ENCODE measurements at places on chromosomes 11 and 22.

- no peak for DNase-seq
These were observed 13.3 kb downstream of the LDHAL6A start for GRCh38 chr11:18468961-18469360.

GRCh38 chr11:16841984-16842383 lies 103.5 kb downstream of the C11orf58 start:
- no peak for DNase-seq

GRCh38 chr11:22192642-22193347 lies at the start of gene ANO5:
TSS of gene ANO5 (plus strand) at chr11:22193085. CDS start at chr11:22193493, 408 bp downstream.
- DNase-seq = peak; percentile 27

- DNase-seq = no peak
These were observed 5.9 kb upstream of the MRGPRF start for GRCh38 chr11:69018924-69019323.

DNA sequence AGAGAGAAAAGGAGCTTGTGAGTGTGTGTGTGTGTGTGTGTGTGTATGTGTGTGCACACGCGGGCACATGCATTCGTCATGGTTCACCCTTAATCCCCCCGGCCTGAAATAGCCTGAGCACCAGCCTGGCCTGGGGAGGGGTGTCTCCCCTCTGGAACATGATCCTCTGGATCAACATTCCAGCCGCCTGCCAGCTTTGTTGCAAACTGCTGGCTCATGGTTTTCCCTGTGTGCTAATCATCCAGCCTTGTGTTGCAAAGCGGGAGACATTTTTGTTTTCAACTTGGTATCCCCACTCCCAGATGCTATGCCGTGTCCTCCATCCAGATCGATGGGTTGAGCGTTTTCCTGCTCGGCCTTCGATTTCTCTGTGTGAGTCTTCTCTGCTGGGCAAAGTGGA lies 94.3 kb downstream of the FEZ1 start:
- DNase-seq = no peak

DNA sequence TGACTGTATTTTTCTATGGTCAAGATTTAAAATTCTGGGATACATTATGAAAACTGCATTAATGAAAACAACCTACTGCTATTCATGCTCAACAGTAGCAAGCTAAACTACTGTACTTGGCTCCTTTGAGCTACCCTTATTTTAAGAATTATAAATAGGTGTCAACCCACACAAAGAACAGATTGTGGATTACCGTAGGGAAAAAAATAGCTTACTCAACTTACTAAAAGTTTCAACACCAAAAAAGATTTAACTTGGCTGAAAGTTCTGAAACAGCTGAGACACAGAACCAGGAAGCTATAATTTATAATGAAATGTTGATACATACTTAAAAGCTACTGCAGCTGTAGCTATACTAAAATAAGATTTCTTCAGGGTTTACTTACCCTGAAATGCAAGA lies 10.1 kb downstream of the LIN7C start:
- DNase-seq = no peak

DNA sequence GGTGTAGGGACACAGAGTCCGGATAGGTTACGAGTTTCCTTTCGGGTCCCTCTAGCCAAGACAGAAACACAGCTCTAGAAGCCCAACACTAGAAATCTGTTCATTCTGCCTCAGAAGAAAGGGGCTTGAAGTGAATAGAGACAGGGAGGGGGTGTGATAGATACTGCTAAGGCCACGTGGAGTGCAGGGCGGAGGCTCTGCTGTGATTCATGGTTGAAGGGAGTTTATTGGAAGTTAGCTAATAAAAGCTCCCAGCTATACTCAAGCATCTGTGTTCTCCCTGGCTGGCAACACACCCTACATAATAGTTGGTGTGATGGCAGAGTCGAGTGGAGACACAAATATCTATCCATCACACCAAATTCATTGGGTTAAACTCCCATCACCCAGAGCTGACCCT lies 337.4 kb downstream of the CADM1 start:
- DNase-seq = no peak

DNA sequence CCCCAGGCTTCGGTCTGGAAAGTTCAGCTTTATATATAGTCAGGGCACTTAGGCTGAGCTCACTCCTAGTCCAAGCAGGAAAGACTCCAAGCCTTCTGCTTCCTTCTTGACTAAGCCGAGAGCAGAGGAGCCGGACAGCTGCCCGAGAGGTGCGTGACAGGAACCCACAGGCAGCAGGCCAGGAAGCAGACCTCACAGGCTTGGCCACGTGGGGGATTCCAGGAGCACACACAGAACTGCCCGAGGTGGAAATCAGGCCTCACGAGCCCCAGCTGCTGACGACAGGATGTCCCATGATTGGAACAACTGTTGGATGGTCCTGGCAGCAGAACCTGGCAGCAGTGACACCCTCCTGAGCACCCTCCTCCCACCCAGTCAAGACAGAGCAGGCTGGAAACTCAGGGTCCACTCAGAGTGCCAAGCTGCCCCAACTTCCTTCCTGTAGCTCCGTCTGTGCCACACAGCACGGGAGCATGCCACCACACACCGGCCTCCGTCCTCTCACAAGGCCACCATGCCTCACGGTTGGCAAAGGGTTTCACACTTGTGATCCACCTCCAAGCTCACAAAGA lies 5.4 kb downstream of the PLA2G6 start:
- peak; percentile 68 for DNase-seq

DNA sequence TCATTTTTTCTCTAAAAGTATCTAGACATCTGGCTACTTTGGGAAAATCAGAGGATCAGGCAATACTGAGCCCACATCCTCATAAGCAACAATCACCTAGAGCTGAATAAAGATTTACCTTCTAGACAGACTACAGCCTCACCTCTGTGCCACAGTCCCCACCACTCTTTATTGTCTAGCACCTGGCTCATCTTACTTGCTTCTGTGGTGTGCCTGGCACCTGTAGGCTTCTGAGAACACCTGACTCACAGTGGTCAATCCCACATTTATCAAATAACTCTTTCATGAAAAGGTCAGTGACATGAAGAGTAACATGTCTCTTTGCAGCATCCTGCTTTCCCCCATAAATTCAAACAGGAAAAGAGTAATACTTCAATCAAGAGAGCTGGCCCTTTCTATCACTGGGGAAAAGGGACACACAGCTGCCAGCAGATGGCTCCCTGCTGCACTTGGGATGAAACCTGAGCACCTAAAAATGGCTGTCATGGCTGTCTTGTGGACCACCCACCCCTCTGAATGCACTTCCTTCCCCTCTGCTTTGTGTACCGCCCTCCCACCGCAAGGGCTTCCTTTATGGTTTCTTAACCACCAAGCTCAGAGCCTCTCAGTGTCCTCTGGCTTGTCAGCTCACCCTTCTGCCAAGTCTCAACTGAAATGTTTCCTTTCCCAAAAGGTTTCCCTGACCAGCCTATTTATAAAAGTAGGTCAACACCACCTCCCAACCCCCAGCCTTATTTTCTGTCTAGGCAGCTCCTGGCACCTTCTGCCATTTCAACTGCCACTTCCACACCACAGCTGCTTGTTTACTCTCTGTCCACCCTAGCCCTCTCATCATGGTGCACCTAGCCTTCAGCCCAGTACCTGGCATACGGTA lies 9.3 kb downstream of the TFIP11 start:
- peak; percentile 60 for DNase-seq

- no peak for DNase-seq
These were observed 38.3 kb downstream of the TBX1 start for GRCh38 chr22:19798891-19799293.

GRCh38 chr11:1163911-1164735 lies 6.4 kb downstream of the MUC5AC start:
- no peak for DNase-seq

DNA sequence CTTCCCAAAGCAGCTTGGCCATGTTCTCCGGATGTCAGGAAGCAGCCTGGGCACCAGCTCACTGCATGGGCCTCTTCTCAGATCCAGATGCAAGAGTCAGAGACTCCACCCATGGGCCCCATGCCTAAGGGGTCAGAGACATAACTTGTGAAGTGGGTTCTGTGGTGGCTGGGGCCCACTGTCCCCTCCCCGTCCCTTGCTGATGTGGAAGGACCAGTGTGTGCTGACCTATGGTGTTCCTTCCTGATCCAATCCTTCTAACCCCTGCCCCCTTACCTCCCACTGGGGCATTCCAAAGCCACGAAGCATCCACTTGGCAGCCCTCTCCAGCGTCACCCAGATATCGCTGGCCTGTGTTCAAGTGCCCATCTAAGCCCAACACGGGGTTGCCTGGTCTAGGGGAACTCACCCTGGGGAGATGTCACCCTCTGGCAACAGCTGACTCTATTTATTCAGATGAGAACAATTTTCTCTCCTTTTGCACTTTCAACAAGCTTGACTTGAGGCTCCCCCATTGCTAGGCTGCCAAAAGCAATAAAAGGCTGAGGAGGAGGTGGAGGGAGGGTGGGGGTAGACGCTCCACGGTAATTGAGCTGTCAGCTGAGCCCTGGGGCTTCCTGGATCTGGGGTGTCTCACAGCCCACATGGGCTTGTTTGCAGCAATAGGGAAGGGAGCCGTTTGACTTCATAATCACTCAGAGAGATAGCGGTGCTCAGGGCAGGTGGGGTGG lies 158.5 kb downstream of the ADAMTS15 start:
- DNase-seq = no peak

DNA sequence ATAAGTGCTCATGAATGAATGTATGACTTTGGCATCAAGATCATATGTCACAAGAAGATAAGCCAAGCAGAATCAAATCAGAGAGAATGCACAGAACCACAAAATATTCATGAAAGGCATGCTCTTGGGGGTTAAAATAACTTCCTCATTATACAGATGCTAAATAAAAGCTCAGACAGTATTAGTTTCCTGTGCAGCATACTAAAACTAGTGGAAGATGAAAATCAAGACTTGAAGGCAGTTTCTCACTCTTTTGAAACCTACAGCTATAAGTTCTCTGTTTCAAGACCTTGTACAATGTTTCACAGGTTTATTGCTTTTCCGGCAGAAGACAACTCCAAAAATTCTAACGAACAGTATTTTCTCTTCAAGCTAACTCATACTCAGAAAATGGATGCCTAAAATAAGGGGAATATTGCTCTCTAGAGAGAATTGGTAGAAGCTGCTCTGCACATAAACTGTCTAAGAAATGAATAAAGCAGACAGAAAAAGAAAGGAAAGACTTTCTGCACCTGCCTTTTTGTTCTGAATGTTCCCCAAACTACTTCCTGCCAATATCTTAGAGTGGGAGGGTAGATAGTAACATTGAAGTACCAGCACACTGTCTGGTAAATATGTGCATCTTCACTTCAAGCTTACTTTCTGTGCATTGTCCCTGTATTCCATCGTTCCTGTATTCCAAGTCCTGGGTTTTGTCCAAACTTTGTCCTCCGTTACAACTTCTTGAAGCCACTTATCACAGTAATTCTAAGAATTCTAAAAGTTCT lies 639.4 kb upstream of the FAT3 start:
- no peak for DNase-seq

- DNase-seq = no peak
These were observed 205.1 kb downstream of the NXPE2 start for GRCh38 chr11:114883472-114883871.

GRCh38 chr11:75715688-75716087 lies 1.9 kb upstream of the MOGAT2 start:
- no peak for DNase-seq

DNA sequence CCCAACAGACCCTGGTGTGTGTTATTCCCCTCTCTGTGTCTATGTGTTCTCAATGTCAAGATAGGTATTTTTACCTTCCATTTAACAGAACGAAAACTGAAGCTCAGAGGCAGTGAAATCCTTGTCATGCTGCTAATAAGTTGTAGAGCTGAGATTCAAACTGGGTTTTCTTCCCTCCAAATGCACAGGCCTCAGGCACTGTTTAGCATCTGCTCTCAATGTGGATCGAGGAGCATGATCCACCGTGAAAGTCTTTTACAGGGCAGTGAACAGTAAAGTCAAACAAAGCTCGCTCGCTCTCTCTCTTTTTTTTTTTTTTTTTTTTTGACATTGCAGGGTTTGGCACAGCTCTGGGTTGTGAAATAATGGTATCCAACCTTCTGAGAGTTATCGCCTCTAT lies 401.0 kb upstream of the SYN3 start:
- DNase-seq = no peak

DNA sequence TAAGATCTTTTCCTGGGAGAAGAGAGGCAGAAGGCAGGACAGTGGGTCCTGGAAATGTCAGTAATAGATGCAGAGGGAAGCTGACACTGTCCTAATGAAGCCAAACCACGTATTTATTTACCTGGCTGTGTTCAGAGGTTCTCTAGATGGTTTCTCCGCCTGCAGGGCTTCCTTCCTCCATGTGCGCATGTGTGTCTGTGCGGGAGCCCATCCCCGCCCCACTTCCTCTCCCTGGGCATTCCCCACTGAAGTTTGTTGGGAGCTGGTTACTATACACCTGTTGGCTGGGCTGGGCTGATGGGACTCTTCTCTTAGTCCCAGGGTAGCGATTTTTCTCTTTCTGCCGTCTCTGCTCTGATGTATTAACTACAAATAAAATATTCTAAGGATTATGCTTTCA lies 204.9 kb upstream of the TBCEL start:
- DNase-seq = no peak

DNA sequence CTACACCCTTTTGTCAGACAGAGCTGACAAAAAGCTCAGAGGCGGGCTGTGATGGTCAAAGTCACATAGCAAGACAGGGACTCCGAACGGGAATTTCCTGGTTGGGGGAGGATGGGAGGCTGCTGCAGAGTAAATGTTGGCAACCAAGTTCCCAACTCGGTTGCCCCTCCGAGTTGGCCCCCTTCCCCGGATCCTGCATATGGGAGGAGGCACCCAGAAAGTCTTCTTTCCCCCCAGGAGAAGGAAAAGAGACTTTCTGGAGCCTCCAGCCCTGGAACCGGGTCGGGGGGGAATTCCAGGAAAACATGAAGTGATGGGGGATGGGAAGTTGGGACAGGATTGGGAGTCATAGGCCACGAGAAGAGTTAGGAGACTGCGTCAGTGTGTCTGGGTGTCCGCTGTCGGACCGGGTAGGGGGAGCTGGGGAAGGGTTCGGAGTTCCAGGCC lies 614 bp downstream of the SELENOM start:
- DNase-seq = no peak

DNA sequence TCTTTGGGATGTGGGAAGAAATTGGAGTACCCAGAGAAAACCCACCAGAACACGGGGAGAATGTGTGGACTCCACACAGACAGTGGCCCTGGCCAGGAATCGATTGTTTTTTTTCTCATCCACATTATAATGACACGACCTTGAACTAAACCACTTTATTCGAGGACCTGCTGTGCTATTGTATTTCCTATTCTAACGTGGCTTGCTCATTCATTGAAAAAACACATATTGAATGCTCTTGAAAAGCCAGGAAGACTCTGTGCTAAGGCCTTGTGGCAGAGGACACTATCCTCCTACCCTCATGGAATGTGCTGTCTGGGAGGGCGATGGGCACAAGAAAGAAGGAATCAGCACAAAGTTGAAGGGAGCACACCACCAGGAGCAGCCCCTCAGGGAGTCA lies 9.1 kb upstream of the SREBF2 start:
- DNase-seq = no peak

GRCh38 chr22:20223421-20224255 lies 44.5 kb downstream of the RTN4R start:
- DNase-seq = no peak

GRCh38 chr22:47372596-47373385 lies 610.3 kb downstream of the TBC1D22A start:
- peak; percentile 19 for DNase-seq

All from activated T-cell treated with anti-CD3 and anti-CD28 coated beads, Interleukin-2, amount 50 U/mL, for 24 hours (primary cell).